ENCODE measurements at places on chromosomes 7 and 10.

DNA sequence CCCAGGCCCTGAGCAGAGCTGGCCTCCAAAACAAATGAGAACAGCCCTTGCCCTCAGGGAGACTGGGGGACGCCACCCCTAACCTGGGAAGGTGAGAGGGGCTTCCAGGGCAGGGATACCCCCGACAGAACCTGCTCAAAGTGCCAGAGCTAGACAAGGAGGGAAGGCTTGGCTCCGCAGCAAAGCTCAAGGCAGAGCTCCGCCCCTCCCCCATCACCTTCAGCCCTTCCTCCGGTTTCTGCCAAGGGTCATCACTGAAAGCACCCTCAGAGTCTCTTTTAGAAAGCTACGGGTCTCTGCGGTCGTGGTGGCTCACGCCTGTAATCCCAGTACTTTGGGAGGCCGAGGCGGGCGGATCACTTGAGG is 73.4 kb upstream of the CUX1 start:
- DNase-seq, result no peak

- peak; percentile 9 for DNase-seq
Measured at GRCh38 chr10:95374597-95375209, 83.9 kb upstream of the PDLIM1 start.

DNA sequence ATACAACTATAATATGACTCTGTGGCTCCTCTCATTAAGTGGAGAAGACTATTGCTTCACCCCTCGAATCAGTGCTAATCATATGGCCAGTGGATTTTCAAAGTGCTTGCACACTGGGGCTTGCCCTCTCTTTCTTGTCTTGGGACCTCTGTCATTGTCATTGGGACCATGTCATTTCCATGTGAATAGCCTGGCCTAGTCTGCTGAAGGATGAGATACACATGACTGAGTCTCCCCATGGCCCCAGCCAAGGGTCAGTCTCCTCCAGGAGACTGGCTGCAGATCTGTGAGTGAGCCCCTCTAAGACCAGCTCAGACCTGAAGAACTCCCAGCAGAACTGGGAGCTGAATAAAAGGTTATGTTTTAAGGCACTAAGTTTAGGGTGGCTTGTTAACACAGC is 39.5 kb downstream of the PKD1L1 start:
- DNase-seq, result no peak

- DNase-seq, result no peak
Measured at GRCh38 chr10:1403508-1404322, 333.6 kb downstream of the ADARB2 start.

DNA sequence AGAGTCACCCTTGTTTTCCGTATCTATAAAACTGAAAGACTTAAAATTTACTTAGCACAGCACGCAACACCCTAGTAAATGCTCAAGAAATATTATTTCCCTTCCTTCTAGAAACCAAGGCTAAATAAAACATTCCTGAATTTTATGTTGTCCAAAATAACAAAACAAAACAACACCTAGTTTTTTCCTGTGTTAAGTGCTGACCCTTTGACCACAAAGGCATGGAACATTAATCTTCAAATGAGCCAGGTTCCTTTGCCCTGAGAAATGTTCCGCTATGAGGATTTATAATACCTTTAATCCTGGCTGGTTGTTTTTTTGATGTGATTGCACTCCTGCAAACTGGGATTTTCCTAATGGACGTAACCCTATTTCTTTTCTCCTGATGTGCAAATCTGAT is 29.0 kb upstream of the DGKI start:
- DNase-seq, result no peak

DNA sequence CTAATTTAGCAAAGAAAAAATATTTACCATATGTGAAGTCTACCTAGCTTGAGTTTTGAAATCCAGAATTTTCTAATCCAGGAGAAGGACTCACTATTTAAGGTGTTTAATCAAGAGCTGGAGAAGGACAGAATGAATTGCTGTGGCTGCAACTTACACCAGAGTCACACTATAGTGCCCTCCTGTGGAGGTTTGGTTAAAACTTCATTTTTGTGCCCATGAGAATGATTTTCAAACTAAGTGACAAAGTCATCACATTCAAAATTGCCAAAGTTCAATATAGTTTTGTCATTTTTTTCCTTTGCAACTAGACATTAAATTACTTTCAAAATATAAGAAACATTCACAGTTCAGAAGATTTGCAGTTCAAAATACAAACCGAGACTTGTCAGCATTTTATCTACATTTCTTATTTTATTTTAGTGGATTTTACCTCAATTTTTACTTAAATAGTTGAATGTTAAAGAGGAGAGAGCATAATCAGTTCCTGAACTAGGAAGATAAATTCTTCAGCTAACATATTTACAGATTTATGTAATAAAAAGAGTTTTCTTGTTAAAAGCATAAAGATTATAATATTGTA is 70.7 kb downstream of the CABCOCO1 start:
- no peak for DNase-seq

- no peak for DNase-seq
Measured at GRCh38 chr7:141976524-141977245, 3.1 kb upstream of the TAS2R38 start.

DNA sequence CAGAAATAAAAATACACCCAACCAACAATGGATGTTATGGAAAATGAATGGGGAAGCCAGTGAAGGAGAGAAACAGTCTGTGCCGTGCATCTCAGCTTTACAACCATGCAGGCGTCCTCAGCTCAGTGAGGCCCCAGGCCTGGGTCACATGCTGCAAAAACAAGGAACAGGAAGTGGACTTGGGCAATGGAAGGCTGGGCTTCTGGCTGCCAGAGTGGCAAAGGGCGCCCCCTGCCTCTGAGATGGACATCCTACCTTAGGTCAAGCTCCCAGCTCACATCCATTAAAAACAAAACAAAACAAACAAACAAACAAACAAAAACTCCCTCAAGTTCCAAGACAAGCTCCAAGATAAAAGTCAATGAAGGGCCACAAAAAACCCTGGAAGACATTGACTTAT is 54.7 kb upstream of the AFAP1L2 start:
- DNase-seq, result no peak

DNA sequence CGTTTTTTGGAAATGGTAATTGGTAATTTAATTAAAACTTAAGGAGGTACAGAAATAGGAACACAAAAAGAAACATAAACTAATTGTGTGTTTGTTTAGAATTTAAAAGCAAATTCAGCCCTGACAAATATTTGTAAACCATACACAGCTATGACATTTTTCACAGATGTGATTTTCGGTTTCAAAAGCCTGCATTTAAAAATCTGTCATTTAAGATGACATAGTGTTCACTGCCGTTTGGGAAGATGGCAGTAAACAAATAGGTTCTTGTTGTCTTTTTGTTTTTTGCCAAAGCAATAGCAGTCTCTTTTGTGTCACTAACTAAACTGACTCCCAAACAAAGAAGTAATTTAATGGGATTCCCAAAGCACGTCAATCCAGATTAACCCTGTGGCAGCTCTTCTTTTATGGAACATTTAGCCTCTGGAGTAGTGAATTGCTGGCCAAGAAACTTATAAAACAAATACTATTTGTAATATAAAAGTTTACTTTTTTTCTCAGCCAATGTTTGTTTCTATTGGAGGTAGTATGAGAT is 697.6 kb downstream of the PHTF2 start:
- DNase-seq, result no peak

- no peak for DNase-seq
Measured at GRCh38 chr10:26739071-26739631, 41.6 kb downstream of the PDSS1 start.

- no peak for DNase-seq
Measured at GRCh38 chr10:70286616-70287015, 2.8 kb upstream of the NPFFR1 start.

DNA sequence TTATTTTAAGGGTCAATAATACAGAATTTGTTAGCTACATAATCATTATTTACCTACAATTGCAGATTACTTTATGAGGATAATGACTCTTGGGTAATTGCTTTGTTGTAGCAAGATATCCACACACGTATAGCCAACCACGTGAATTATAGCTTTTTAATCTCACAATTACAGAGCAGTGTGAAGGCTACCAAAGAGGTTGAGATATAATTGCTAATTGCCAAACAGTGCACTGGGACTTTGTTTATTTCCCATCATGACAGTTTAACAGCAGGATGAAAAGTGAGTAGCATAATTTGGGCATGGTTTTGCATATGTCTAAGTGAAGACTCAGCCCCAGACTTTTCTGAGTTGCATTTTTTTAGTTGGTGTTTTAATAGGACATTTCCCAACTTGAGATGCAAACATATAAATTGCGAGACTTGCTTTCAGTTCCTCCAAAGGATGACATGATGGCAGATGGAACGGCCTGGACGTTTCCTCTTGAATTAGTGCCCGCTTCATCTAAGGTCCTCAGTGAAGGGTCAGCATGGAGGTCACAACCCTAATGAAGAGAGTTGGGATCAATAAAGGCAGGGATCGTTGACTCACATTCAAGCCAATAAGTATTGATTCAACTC is 180.7 kb upstream of the GPR26 start:
- DNase-seq, result no peak

DNA sequence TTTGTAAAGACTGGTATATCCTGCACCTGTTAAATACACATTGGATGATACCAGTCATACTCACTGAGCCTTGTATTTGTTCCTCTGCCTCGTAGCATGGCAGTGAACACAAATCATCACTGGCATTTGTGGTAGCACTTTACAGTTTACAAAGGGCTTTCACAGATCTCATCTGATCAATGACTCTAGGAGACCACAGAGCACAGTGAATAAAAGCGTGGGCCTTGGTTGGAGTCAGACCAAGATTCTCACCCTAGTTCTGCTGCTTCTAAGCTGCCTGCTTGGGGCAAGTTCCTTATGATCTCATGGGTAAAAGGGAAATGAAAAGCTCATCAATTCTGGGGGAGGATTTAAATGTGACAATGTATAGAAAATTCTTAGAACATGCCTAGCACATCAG is 129.9 kb upstream of the AGK start:
- no peak for DNase-seq

DNA sequence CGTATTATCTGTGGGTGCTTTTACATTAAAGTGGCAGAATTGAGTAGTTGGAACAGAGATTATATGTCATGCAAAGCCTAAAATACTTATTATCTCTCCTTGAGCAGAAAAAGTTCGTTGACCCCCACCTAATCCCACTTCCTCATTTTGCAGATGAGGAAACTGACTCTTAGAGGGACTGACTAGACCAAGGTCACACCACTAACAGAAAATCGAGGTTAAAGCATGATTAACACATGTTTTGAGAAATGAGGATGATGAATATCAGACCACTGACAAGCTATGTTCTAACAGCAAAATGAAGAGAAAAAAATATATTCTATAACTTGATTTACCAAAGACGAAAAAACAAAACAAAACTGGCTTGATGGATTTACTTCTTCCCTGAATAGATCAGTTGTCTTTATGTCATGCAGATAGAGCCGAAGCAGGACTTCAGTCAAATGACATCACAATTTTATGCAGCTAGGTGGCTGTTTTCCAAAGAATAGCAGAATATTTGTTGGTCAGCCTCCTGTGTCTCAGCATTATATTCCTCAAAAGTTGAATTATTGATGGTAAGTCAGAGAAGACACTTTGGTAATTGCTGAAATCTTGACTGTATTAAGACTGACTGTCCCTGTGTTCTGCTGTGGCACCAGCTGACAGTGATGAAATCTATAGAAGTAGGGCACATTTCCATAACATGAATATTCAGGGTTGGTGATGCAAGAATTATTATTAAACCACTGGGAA is 24.2 kb upstream of the SMIM30 start:
- no peak for DNase-seq

DNA sequence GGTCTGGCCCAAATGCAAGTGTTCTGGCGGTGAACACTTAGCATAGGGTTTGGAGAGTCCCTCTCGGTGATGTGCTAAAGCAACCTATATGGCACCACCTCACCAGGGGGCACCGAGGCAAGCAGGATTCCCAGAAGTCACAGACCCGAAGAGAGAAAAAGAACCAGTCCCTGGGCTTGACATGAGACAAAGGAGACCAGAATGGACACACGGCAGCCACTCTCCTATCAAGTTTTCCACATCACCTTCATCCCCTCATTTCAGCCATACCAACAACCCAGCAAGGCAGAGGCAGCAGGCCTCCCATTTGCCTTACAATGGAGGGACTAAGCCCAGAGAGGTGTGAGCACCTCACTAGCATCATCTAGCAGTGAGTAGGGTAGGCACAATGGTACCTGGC is 19.7 kb downstream of the GPRIN2 start:
- DNase-seq, result no peak

DNA sequence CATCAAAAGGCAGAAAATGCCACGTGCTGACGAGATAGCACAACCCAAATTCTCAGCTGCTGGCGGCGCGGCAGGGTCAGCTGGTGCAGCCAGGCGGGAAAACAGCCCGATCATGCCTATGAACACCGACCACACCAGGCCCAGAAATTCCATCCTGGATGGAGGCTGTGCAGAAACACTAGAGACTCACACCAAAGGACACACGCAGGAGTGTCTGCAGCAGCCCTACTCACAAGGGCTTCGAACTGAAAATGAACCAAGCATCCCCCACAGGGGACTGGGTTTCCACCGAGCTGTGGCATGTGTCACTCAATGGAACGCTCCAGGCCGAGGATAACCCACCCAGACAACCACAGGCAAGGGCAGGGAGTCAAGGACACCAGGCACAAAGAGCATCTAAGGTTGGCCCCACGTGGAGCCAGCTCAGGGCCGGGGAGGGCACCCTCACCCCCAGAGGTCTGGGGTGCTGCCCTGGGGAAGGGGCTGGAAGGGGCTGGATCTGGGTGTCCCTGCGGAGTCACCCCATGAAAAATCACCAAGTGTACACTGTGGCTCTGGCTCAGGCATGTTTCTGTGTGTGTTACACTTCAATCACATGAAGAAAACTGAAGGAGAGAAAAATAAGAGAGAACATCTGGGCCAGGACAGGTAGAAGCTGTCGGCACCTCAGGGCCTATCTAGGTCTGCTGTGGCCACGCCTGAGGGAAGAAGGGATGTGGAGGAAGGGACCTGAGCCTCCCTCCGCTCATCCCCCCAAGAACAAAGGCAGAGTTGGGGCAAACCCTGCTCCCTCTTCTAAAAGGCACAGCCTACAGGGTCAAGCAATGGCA is 33.0 kb downstream of the RASGEF1A start:
- DNase-seq, result no peak

- DNase-seq, result no peak
Measured at GRCh38 chr7:25895792-25896171, 256.2 kb upstream of the NFE2L3 start.

DNA sequence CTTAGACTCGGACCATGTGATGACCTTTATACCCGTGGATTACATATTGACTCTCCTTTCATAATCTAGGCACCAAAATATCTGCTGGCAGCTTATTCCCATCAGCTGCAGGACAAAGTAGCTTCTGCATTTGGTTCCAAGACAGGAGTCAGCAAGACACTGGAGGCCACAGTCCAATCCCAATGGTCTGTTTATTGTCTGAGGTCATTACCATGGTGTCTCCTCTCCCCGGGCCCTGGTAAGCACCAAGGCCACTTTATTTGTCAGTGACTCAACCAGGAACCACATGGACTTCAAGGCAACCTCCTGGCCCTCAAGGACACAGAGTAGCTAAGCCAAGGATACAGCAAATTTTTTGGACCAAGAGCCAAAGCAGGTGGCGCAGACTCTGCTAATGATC is 36.1 kb downstream of the KCNMA1 start:
- no peak for DNase-seq

Data from stimulated activated CD4-positive, alpha-beta T cell treated with anti-CD3 and anti-CD28 coated beads, Interleukin-1b, Interleukin-23, amount 100 ng/mL, for 1 hour (primary cell).